Keratinocyte (primary cell): ENCODE measurements at places on chromosomes 16 and 17.

DNA sequence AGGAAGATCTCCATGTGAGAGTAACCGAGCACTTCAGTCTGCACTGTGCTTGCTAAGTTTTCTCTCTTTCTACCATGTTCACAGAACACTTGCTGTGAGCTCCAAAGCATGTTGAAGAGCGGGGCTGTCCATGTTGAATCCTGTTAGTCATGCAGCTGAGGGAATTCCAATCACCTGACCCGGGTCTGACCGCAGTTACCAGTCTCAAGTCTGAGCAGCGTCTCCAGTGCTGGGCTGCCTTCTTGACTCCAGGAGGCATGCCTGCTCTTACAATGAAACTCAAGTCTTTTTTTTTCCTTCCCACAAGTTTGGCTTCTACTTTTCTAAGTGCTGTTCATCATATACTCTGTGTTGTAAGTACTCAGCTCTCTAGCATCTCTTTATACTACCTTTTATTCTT is 44.3 kb downstream of the HOXB1 start:
- H3K36me3 ChIP-seq, result no peaks in the 10 kb centered on the region
- DNase-seq, result peak; percentile 88
- H3K4me3 ChIP-seq, result no peak overlapping the region
- peaks cover 67% of the 10 kb centered on the region for H3K4me1 ChIP-seq

GRCh38 chr17:78335209-78335608 is 24.7 kb downstream of the SOCS3 start:
- DNase-seq, result no peak
- no peaks in the 10 kb centered on the region for H3K36me3 ChIP-seq
- H3K27me3 ChIP-seq, result no peaks in the 10 kb centered on the region
- peaks cover 35% of the 10 kb centered on the region for H3K4me1 ChIP-seq
- peak overlapping the region; percentile 19 for H3K27ac ChIP-seq

- H3K4me1 ChIP-seq, result no peaks in the 10 kb centered on the region
- no peaks in the 10 kb centered on the region for H3K27me3 ChIP-seq
- H3K4me3 ChIP-seq, result no peak overlapping the region
- peaks cover 1% of the 10 kb centered on the region for H3K36me3 ChIP-seq
- DNase-seq, result no peak
- H3K27ac ChIP-seq, result no peak overlapping the region
Observed at GRCh38 chr17:54992797-54993639, 24.5 kb downstream of the STXBP4 start.

GRCh38 chr16:77195411-77195810 is 3.8 kb upstream of the SYCE1L start:
- no peak for DNase-seq
- peaks cover 7% of the 10 kb centered on the region for H3K4me1 ChIP-seq
- no peak overlapping the region for H3K4me3 ChIP-seq

DNA sequence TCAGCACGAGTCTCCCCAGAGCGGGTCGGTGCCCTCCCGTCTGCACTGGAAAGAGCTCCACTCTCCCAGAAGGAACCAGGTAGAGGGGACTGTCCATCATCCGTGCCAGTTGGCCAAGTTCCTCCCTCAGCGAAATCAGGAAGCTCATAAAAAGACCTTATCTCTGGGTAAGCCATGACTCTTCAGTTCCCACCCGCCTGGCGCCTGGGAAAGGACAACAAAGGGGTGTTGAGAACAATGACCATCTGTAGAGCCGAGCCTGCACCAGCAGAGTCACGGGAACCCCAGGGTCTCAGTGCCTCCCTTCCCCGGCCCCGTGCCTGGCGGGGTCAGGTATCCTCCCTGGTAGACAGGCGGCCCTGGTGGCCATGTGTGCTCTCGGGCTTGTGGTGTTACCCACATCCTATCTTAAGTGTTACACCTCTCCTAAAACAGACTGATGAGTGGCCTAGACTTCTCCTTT is 190.7 kb downstream of the AXIN2 start:
- no peaks in the 10 kb centered on the region for H3K4me1 ChIP-seq
- H3K27ac ChIP-seq, result no peak overlapping the region
- H3K27me3 ChIP-seq, result no peaks in the 10 kb centered on the region
- H3K4me3 ChIP-seq, result no peak overlapping the region
- no peaks in the 10 kb centered on the region for H3K36me3 ChIP-seq

- H3K36me3 ChIP-seq, result no peaks in the 10 kb centered on the region
- H3K27me3 ChIP-seq, result no peaks in the 10 kb centered on the region
- H3K27ac ChIP-seq, result no peak overlapping the region
- DNase-seq, result no peak
- H3K4me3 ChIP-seq, result no peak overlapping the region
- no peaks in the 10 kb centered on the region for H3K4me1 ChIP-seq
Observed at GRCh38 chr16:79562166-79562823, 38.2 kb downstream of the MAF start.

GRCh38 chr17:63696381-63696961 is 3.5 kb downstream of the LIMD2 start:
- peaks cover 4% of the 10 kb centered on the region for H3K36me3 ChIP-seq
- H3K27ac ChIP-seq, result no peak overlapping the region
- H3K27me3 ChIP-seq, result no peaks in the 10 kb centered on the region
- H3K4me3 ChIP-seq, result no peak overlapping the region
- DNase-seq, result no peak

DNA sequence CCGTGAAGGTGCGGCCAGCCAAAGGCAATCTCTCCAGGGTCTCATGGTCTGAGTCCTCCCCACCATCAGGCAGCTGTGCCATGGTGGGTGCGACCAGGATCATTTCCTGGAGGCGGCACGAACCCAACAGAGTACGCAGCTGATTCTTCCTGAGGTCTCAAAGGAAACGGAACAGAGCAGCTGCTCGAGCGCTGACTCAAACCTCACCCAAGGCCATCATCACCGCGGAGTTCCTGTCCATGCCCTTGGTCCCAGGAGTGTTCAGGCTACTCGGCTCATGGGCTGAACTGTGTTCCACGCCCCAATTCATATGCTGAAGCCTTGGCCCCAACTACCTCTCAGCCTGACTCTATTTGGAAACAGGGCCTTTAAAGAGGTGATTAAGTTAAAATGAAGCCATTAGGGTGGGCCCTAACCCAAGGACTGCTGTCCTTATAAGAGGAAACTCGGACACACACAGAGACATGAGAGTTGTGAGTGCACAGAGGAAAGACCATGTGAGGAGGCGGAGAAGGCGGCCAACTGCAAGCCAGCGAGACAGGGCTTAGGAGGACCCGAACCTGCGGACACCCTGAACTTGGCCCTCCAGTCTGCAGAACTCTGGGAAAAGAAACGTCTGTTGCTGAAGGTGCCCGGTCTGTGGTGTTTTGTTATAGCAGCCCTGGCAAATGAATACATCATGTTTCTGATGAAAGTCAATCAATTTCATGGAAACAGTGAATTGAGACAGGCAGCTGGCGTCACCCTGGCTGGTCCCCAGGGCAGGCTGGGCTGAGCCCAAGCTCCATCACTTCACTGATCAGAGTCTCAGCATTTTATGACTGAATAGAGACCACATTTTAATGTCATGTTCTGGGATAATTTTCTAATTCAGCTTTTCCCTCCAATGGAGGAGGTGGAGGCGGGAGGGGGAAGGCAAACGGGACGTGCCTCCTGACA is 13.7 kb downstream of the MXRA7 start:
- no peaks in the 10 kb centered on the region for H3K27me3 ChIP-seq
- DNase-seq, result no peak
- H3K27ac ChIP-seq, result no peak overlapping the region
- H3K36me3 ChIP-seq, result peaks cover 14% of the 10 kb centered on the region
- H3K4me3 ChIP-seq, result no peak overlapping the region

GRCh38 chr17:27631411-27631760 is 398 bp downstream of the LGALS9 start:
- no peak overlapping the region for H3K27ac ChIP-seq
- no peaks in the 10 kb centered on the region for H3K27me3 ChIP-seq
- no peak overlapping the region for H3K4me3 ChIP-seq
- H3K4me1 ChIP-seq, result peaks cover 24% of the 10 kb centered on the region
- no peaks in the 10 kb centered on the region for H3K36me3 ChIP-seq

DNA sequence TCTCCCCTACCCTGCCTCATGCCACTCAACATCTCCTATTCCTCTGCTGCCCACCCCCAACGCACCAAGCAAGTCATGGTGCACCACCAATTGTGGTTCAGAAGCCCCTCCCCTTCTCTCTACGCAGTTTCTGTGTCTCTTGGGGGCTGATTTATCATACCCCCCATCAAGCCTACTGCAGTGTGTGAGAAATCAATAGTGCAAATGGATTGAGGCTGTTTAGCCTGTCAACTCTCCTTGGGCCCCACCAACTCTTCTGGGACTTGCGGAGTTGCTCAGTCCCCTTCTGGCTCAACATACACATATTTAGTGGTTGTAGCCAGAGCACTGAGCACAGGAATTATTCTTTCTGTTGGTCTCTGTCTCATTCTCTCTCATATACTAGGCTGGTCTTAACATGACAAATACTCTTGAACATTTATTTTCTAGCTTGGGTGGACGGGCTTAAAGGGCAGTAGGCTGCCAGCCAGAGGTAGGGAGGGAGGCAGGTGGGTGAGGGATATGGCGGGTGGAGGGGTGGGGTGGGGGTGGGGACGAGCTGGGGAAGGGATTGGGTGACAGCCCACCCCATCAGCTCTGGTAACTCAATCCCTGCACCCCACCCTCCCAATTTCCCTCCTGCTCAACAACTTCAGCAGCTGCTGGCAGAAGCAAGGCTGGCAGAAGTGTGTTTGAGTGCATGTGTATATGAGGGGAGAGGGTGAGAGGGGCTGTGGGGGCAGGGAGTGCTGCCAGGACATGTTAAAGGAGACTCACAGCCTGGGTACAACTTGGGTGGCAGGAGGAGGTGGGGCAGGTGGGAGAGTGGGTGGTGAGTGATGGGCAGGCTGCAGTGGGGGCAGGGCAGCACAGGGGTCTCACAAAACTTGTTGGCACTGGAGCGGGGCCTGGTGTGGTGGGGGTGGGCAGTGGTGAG is 4.9 kb downstream of the RARA start:
- no peaks in the 10 kb centered on the region for H3K36me3 ChIP-seq
- H3K27me3 ChIP-seq, result no peaks in the 10 kb centered on the region
- peaks cover 91% of the 10 kb centered on the region for H3K4me1 ChIP-seq
- H3K27ac ChIP-seq, result no peak overlapping the region

DNA sequence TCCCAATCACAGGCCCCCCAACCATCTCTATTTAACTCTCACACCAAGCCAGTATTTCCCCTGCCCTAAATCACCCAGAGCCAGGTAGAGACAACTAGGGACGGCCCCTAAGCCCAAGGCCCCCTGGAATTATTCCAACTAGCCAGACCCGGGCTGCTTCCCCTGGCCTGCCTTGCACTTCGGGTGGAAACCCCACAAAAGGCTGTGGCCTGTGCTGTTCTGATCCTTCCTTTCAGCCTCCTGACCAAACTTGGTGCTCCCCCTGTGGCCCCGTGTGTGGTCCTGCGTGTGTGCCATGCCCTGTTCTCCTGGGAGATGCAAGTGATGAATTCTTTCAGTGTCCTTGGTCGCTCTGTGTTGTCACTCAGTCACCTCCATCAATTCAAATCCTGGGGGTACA is 14.9 kb downstream of the CCL17 start:
- H3K27me3 ChIP-seq, result no peaks in the 10 kb centered on the region
- no peak overlapping the region for H3K4me3 ChIP-seq
- H3K4me1 ChIP-seq, result peaks cover 23% of the 10 kb centered on the region
- H3K27ac ChIP-seq, result no peak overlapping the region

GRCh38 chr17:38512473-38513058 is 84.3 kb downstream of the ARHGAP23 start:
- peaks cover 14% of the 10 kb centered on the region for H3K4me1 ChIP-seq
- no peak for DNase-seq
- no peaks in the 10 kb centered on the region for H3K27me3 ChIP-seq
- H3K4me3 ChIP-seq, result no peak overlapping the region
- no peak overlapping the region for H3K27ac ChIP-seq

DNA sequence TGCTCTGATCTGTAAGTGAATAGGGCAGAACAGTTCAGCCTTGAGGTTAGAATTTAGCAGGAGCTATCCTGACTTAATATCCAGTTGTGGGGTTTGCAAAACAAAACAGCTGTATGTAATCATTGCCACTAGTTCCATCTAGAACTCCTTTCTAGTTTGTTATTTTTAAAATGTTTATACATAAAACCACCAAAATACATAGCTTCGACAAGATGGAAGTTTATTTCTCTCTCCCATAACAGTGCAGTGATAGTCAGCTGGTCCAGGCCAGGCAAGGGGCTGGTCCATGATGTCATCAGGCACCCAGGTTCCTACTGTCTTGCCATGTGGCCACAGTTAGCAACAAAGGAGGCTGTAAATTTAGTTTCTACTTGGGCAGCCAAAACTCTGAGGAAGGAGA is 10.5 kb upstream of the PLK1 start:
- H3K4me3 ChIP-seq, result no peak overlapping the region
- DNase-seq, result no peak
- H3K27ac ChIP-seq, result no peak overlapping the region
- H3K27me3 ChIP-seq, result no peaks in the 10 kb centered on the region

GRCh38 chr16:23924128-23924527 is 88.3 kb downstream of the PRKCB start:
- H3K4me1 ChIP-seq, result no peaks in the 10 kb centered on the region
- no peaks in the 10 kb centered on the region for H3K27me3 ChIP-seq
- no peaks in the 10 kb centered on the region for H3K36me3 ChIP-seq
- no peak overlapping the region for H3K4me3 ChIP-seq
- DNase-seq, result no peak

GRCh38 chr16:85665929-85666328 is 22.8 kb downstream of the GINS2 start:
- H3K27ac ChIP-seq, result no peak overlapping the region
- DNase-seq, result no peak
- H3K4me3 ChIP-seq, result no peak overlapping the region
- no peaks in the 10 kb centered on the region for H3K4me1 ChIP-seq

DNA sequence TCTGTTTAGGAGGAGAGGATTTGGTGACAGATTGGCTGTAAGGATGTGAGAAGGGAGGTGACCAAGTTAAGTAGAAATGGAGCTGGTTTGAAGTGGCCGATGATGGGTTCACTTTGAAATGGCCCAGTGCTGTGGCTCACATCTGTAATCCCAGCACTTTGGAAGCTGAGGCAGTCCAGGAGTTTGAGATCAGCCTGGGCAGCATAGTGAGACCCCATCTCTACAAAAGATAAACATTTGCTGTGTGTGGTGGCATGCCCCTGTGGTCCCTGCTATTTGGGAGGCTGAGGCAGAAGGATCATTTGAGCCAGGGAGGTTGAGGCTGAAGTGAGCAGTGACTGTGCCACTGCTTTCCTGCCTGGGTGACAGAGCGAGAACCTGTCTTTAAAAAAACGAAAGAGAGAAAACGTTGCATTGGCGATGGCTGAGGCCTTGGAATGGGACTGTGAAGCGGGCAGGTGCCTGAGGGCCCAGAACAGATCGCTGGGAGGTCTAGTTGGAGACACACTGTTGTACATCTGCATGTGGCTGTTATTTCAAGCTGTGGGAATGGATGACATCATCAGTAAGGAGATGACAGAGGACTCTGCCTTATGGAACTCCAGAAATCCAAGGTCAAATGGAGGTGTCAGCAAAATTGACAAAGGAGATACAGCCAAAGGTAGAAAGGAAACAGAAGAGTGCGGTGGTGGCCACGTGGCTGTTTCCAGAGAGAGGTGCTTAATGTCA is 5.5 kb downstream of the COG1 start:
- no peak overlapping the region for H3K27ac ChIP-seq
- peaks cover 4% of the 10 kb centered on the region for H3K4me1 ChIP-seq
- no peak for DNase-seq
- H3K4me3 ChIP-seq, result no peak overlapping the region

DNA sequence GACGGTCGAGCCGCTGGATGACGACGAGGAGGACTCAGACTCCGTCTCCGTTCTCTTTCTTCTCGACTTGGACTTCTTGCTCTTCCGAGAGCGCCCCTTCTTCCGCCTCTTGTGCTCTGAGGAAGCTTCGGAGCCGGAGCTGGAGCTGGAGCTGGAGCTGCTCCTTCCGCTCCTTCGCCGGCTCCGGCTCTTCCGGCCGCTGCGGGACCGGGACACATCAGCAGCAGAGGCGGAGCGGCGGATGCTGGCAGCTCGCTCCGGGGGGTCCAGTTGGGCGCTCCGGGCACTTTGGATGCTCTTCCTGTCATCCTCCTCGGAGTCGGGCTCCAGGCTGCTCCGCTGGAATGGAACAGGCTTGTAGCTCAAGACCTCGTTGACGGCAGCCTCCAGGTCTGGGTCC is 36.9 kb downstream of the PIPOX start:
- no peak overlapping the region for H3K4me3 ChIP-seq
- no peak for DNase-seq
- no peaks in the 10 kb centered on the region for H3K4me1 ChIP-seq
- no peak overlapping the region for H3K27ac ChIP-seq
